ENCODE measurements at places on chromosomes 5 and 9. TPM values are rescaled to one million over a fixed set of nuclear protein-coding genes. Genes with fewer than 3 reads are reported as not detected.

GRCh38 chr5:14521748-14522147, 59.8 kb upstream of the OTULINL start:
- no peak overlapping the region for H3K4me3 ChIP-seq
- H3K36me3 ChIP-seq, result no peaks in the 10 kb centered on the region
- no peak for DNase-seq
- H3K4me1 ChIP-seq, result no peaks in the 10 kb centered on the region
- no peaks in the 10 kb centered on the region for H3K27me3 ChIP-seq

GRCh38 chr5:72065751-72066255, 41.5 kb upstream of the MAP1B start:
- no peaks in the 10 kb centered on the region for H3K36me3 ChIP-seq
- H3K4me1 ChIP-seq, result peaks cover 45% of the 10 kb centered on the region
- no peak overlapping the region for H3K4me3 ChIP-seq
- no peaks in the 10 kb centered on the region for H3K27me3 ChIP-seq
- no peak for DNase-seq

Gene DNAI1
- 1.6 TPM for total RNA-seq

Gene ARHGEF28
- total RNA-seq, result 77.5 TPM

All from PC-9 (cell line).